ENCODE measurements at places on chromosomes 7 and 10.

DNA sequence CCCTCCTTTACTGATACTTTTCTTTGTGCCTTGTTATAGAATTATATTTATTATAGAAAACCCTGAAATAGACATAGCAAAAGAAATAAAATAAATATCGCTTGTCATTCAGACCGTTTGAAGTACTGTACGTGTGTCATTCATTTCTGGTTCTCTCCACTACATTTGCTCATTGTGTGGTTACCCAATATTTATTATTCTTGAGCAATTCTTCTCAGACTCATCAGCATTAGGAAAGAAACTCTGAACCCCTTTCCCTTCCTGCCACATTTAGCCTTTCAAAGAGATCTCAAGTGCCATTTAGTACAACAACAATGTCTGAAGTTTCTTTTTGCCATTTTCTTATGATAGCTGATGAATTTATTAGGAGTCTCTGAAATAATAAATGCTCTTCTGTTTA lies 154.1 kb downstream of the KIAA1217 start:
- DNase-seq, result peak; percentile 64

GRCh38 chr10:109411917-109412316 lies 511.4 kb downstream of the XPNPEP1 start:
- no peak for DNase-seq

DNA sequence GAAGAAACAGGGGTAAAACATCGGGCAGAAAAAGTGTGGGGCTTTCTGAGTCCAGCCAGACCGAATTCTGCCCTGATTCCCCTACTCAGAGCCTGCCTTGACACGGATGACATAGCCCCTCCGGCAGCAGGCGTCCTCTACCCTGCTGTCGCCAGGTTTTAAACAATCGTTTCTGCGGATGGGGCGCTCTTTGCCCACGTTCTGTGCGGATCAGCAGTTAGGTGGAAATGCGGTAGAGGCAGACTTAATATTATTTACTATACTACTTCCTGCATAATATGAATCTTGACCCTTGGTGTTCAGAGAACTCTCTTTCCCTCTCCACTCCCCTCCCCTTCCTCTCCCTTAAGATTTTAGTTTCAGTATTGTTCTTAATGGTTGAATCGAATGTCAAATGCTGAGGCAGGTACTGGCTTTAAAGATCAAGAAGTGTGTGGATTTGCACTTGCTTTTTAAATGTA lies 2.4 kb downstream of the GATA3 start:
- no peak for DNase-seq

DNA sequence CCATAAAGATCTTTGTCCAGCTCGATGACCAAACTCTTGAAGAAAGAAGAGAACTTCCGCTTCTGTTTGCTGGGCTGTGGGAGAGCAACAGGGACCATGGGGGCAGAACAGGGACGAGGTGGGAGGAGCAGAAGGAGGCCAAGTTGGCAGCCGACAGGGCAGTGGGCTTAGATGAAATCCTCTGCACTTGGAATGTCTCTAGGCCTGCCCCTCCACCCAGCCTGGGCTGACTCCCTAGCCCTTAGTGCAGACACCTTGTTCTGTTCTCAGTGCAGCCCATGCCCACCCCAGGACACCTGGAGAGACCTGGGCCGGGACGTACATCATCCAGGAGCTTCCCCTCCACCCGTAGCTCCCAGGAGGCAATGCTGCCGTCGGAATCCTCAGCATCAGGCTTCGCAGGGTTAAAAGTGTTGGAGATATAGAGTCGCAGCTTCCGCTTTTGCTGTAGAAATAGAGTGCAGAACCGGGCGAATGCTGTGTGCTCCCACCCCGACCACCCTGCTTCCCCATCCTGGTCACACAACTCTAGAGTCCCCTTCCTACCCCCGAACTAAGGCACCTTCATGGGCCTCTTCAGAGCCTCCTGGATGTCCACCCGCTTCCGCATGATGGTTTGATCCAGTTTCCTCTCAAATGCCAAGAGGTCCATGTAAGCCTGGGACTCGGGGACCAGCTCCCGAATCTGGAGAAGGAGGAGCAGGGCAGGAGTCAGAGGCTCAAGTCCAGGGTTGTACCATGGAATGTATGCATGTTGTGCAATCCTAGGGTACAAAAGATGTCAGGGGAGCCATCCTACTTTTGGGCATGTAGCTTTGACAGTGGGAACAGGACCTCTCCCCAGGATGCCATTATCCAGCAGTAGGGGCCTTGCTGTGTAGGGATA lies 6.1 kb downstream of the SMARCD3 start:
- DNase-seq, result no peak

DNA sequence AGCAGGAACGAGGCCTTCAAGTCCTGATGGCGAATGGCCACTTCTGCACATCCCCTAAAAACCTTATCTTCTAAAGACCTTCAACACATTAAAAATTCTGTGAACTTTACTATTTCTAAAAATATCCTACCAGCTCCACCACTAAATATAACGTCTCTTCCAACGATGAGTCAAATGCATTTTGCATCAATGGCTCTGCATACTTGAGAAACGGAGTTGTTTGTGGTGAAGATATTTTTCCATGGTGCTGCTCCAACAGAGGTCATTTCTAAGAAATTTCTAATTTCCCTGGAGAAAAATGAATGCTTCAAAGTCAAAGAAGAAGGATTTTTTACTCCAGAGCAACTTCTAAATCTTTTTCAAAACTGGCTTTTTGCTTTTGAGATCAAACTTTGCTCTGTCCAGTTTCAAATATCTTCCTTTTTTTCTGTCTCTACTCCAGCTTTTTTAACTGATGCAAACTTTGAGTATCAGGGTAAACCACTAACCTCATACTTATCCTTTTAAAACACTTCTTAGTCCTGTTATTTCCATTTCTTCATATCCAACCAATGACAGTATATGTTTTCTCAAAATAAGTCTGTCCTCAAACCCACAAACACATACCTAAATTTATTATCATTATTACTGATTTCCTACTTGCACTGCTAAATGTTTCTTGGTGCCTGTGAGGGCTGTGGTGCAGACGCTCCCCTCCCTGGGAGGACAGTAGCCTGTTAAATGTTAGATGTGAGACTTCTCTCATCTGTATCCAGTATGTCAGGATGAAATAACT lies 258.1 kb downstream of the KLF6 start:
- DNase-seq, result peak; percentile 94

- no peak for DNase-seq
Observed at GRCh38 chr7:71925663-71926062, 486.5 kb downstream of the CALN1 start.
